NCI-H2107 (cell line): ENCODE measurements at places on chromosomes 4 and X.

- DNase-seq, result no peak
These were observed 42.1 kb upstream of the CCDC160 start for GRCh38 chrX:134194915-134195314.

DNA sequence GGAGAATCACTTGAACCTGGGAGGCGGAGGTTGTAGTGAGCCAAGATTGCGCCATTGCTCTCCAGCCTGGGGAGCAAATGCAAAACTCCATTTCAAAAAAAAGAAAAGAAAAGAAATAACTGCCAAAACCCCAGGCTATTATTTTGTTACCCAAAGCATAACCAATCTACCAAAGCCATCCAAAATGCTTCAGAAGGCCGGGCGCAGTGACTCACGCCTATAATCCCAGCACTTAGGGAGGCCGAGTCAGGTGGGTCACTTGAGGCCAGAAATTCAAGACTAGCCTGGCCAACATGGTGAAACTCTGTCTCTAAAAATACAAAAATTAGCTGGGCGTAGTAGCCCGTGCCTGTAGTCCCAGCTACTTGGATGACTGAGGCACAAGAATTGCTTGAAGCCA is 49.8 kb downstream of the SMIM31 start:
- no peak for DNase-seq

- no peak for DNase-seq
These were observed 190.6 kb upstream of the RBPJ start for GRCh38 chr4:26130173-26130572.

DNA sequence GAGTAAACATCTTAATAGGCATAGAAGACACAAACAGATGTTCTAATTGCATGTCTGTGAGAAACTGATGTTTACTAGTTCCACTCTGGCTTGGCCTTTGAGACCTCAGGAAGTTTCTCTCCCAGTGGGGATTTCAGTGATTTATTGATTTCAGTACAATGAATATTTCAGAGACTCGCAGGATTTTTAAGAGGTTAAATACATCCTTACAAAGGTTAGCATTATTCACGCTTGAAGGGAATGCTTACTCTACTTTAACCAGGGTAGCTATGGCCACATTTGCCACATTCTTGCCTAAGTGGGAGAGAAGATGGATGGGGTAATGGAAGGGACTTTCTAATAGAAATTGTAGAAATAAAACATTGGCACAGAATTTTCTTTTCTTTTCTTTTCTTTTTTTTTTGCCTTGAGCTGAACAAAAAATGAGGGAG is 480.1 kb downstream of the SPRY1 start:
- DNase-seq, result no peak

DNA sequence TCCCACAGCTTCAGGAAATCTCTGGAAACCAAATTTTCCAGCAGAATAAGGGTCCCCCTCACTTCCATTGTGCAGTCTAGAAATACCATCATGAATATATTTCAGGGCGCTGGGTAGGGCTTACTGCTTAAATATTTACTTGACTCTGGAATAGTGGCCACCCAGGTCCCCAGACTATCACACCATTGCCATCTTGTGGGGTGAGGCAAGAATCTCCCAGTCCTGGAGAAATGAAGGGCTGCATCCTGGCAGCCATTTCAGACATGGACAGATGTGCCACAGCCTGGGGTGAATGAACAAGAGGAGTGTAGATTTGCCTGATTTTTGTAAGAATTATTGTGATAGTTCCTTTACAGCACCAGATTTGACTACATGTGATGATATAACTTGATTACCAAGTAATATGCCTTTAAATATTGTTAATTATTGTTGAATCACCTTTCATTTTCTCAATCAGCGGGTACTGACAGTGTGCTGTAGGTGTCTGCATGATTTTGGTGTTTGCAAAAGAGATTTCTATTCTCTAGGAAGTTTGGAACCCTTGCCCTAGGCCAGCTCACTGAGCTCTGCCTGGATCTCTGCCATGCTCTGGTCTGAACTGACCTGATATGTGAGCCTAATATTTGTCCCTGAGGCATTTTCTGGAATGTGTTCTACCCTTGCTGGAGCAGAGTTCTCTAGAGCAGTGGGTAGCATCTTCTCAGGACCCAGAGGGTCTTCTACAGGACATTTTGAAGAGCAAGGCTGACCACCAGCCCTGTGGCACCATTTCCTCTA is 183.4 kb downstream of the KIT start:
- no peak for DNase-seq

DNA sequence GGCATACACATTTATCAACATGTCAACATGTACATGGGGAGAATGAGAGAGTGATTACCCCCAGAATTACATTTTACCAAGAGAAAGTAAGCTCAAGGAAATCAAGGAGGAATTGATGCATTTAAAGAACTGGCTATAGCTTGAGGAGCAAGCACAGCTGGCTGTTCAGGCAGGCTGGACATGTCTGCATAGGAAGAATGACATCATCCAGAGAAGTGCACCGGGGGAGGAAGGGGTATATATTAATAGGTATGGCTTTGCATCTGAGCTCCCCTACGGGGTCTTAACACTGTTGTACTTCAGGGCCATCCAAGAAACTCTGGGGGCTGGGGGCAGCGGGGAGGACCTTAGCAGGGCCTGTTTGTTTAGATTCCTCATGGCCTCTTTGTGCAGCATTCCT is 222.4 kb upstream of the VCX start:
- no peak for DNase-seq

DNA sequence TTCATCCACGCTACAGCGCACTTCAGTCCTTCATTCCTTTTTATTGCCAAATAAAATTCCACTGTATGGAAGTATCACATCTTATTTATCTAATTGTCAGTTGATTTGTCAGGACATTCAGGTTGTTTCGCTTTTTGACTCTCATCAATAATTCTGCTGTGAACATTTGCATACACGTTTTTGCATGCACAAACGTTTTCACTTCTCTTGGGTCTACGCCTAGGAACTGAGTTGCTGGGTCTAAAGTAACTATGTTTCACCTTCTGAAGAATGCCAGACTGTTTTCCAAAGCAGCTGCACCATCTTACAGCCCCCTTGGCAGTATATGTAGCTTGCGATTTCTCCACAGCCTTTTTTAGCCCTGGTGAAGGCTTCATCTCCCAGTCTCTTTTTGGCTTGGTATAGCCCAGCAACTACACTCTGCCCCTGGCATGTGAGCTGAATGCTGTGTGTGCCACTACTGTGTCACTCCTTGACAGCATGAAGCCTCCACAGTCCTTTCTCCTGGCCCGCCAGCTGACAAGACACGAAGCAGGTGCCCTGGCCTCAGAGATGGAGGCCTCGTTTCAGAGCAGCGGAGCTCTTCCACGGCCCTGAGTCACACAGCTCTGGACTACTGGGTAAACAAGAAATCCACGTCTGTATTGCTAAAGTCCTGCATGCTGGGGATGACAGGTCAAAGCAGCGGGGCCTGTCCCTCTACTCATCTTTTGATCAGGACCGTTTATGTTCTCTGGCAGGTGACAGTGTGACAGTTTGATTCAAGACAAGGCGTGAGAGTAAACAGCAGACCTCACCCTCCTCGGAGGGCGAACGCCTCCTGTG is 75.5 kb downstream of the NSUN7 start:
- no peak for DNase-seq

GRCh38 chr4:169807934-169808509 is 50.3 kb upstream of the HPF1 start:
- DNase-seq, result no peak

GRCh38 chr4:20773144-20773997 is 73.1 kb downstream of the PACRGL start:
- no peak for DNase-seq

GRCh38 chr4:10008609-10009005 is 12.7 kb downstream of the SLC2A9 start:
- no peak for DNase-seq

GRCh38 chr4:145490796-145491195 is 9.1 kb downstream of the SMAD1 start:
- DNase-seq, result no peak

- no peak for DNase-seq
These were observed 230.7 kb upstream of the STK26 start for GRCh38 chrX:131792356-131792749.

DNA sequence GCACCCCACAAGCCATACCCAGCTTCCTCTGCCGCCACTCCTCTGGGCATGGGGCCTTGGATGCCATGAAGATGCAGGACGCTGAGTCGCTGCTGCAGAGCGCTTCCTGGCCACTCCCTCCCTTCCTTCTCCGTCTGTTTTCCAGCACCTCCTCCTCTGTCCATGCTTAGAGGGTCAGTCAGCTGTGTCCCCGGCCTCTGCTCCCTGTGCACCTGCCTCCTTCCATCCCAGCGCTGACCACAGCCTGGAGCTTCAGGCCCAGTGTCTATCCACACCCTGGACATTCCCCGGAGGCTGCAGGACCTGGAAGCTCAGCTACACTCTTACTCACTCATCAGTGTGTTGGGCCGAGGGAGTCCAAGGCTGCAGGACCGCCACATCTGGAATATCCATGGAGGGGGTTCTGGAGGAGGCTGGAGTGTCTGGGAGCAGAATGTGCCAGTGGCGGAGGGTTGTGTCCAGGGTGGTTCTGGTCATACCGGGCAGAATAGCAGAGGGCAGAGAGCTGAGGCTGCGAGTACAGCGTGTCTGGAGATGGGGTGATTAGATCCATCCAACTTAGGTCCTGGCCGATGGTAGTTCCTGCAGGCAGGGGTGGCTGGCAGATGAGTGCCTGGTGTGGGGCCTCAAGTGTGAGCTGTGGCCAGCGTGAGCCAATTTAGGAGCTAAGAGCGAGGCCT is 58.6 kb upstream of the ADRA2C start:
- no peak for DNase-seq

DNA sequence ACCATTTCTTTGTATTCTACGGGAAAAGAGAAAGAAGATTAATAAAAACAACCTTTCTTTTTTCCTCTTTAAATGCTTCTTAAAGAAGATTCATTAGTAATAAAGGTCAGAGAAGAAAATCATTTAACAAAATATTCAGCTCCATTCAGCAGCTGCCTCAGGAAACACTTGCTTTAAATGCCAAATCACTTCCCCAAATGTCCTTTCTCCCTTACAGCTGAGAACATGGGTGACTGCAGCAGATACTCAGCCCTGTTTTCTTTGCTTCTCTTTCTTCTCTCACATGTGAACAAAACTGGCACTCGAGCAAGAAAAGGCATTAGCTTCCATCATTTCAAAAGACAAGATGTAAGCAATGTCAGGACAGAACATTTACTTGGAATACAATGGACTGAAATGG is 120.2 kb downstream of the INPP4B start:
- no peak for DNase-seq

- no peak for DNase-seq
These were observed 169.6 kb upstream of the GATB start for GRCh38 chr4:151930372-151930771.

GRCh38 chrX:134633832-134634231 is 24.4 kb downstream of the PLAC1 start:
- no peak for DNase-seq

GRCh38 chr4:7902101-7902553 is 37.5 kb downstream of the AFAP1 start:
- DNase-seq, result no peak

DNA sequence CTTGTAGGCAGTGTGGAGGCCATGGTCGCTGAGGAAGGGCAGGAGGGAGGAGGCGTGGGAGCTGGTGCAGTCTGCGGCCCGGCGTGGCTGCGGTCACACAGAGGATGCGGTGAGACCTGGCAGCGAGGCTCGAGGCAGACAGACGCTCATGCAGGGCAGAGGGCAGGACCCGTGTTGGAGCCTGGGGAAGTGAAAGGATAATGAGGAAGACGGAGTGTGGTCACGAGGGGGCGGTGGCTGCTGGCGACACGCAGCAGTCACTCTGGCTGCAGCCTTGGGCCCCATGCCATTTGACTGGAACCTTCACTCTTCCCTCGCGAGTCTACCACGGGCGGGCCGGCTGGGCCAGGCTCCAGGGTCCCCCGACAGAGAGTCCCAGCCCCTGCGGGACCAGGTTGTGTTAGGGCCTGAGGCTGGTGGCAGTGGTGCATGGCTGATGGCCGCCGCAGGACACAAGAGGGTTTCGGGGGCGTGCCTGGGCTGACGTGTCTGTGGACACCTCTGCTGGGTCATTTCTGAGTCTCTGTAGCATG is 68.8 kb upstream of the HGFAC start:
- no peak for DNase-seq

DNA sequence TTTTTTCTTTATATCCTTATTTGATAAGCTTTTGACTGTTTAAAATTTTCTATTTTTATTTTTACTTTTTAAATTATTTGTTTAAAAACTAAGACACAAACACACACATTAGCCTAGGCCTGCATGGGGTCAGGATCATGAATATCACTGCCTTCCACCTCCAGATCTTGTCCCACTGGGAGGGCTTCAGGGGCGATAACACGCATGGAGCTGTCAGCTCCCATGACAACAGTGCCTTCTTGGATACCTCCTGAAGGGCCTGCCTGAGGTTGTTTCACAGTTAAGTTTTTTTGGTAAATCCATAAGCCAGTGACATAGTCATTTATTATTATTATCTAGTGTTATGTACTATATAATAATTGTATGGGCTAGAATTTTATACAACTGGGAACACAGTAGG is 85.4 kb upstream of the FAT1 start:
- DNase-seq, result no peak
